ENCODE measurements at places on chromosomes 7 and 10.

GRCh38 chr10:93916257-93917063 is 22.7 kb downstream of the SLC35G1 start:
- DNase-seq = no peak

GRCh38 chr10:128429835-128430513 is 303.8 kb upstream of the MKI67 start:
- no peak for DNase-seq

DNA sequence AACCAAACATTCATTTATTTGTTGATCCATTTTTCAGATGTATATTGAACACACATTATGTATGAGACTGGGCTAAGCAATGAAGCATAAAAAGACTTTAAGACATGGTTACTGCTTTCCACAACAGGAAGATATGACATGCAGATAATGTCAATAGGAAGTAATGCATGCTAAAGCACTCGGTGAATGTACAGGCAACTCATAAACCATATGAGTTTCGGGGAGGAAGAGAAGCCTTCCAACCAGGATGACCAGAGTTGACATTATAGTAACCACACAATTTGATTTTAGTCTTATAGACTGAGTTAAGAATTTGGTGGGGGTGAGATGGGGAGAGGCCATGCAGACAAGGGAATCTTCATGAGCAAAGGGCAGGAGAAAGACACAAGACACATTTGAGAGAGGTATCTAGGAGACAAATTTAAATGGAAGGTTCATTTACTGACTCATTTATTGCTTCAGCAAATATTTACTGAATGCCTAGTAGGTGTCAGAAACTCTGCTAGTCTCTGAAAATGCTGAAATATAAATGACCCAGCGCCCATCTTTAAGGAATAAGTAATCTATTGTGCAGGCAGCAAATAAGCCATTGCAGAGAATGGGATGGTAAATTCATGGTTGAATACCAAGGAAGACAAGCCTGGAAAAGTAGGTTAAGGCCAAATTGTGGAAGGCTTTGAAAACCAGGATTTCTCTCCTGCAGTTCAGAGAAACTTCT is 19.0 kb upstream of the SLK start:
- no peak for DNase-seq

DNA sequence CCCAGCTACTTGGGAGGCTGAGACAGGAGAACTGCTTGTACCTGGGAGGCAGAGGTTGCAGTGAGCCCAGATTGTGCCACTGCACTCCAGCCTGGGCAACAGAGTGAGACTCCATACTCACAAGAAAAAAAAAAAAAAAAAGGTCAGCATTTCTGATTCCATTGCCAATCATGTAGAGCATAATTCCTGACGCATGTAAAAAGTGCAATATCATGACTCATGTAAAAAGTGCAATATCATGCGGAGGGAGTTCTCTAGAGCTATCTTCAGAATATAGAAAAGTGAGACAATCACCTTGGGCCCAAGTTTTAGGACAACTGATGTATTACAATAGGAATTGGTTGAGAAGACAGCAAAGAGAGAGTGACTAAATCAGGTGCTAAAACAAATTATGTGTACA is 85.8 kb downstream of the SEMA3A start:
- DNase-seq = no peak

Data from fibroblast of skin of left biceps (primary cell).